ENCODE measurements at places on chromosomes 1 and 21. TPM values are rescaled to one million over a fixed set of nuclear protein-coding genes. Genes with fewer than 3 reads are reported as not detected.
A peak's percentile ranks its signal among the peaks of the same experiment; 100 is the strongest.

GRCh38 chr1:153779781-153780541, 4.8 kb downstream of the SLC27A3 start:
- DNase-seq, result no peak

GRCh38 chr21:44013380-44014088, 1.4 kb downstream of the TRAPPC10 start:
- no peak for DNase-seq

Gene EFCAB7
- 13.5 TPM for total RNA-seq

DNA sequence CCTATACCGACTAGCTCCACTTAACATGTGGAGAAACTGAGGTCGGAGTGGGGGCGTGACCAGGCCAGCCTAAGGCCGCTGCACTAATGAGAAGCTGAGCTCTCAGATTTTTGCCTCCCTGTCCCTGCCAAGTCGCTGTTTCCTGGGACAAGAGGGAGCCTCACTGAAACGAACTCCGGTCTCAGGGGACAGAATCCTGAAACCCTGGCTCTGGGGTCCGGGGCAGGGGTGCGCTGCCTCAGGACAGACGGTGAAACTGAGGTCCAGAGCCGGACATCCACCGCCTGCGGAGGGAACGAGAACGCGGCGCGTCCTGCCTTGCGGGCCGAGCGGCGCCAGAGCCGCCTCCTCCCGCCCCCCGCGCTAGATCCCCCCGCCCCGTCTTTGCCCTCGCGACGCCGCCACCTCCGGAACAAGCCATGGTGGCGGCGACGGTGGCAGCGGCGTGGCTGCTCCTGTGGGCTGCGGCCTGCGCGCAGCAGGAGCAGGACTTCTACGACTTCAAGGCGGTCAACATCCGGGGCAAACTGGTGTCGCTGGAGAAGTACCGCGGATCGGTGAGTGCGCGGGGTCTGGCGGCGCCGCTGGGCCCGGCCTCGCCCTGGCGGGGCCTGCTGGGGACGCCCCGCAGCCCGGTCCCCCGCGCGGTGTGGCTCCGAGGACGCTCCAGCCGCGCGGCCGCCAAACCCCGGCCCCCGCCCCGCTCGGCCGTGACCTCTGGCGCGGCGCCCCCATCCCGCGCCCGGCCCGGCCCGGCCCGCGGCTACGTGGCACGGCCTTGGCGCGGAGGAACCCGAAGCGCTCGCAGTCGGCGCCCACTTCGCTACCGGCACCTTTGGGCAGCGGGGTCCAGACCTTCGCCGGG, at the start of gene GPX7:
Gene GPX7, plus strand, starts transcription at position 381 of the 865 bp plus-strand sequence. Its CDS starts 39 bp downstream, at position 420.
- DNase-seq, result peak; percentile 12

- no peak for DNase-seq
Observed at GRCh38 chr1:204110894-204111633, 38.1 kb downstream of the SOX13 start.

GRCh38 chr21:45794027-45794426, 150.5 kb downstream of the PCBP3 start:
- DNase-seq, result no peak

DNA sequence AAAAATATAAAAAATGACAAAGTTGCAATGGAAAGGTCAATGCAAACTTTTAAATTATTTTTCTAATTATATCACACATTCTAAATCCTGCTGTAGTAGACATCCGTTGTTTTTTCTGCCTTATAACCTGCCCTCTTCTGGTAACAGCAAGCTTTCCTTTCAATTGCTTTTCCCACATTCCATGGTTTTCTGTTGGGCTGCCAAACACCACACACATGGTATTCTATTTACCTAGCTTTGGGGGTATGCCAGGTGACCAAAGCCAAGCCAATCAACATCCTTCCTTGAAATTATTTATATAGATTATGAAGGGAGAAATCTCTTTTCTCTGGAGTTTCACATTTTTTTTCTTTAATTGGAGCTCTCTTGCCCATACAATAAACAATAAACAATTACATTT, 3.4 kb upstream of the LAMC1 start:
- DNase-seq, result peak; percentile 16

- no peak for DNase-seq
Observed at GRCh38 chr1:230843503-230844309, 24.6 kb downstream of the C1orf198 start.

GRCh38 chr1:232901255-232901654, 49.2 kb upstream of the NTPCR start:
- DNase-seq, result no peak

DNA sequence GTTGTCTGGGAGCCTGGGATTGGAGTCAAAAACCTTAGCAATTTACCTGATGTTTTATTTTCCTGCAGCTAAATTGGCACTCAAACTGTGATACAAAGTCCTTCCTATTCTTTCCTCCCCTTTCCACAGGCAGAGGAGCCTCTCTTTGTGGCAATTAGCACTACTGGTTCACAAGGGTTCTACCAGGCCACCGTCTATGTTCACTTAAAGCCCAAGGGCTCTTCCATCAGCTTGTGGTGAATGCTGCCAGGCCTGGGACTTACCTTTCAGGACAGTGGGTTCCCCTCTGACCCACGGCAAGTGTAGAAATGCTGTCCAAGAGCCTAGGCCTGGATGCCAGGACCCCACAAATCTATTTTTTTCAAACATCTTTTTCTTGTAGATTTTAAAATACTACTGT, 251.9 kb upstream of the B3GALT2 start:
- no peak for DNase-seq

Gene TRABD2B
- 1.5 TPM for total RNA-seq

- no peak for DNase-seq
Observed at GRCh38 chr1:9014475-9015375, 11.5 kb downstream of the SLC2A7 start.

- DNase-seq, result peak; percentile 42
Observed at GRCh38 chr1:53681977-53682685, 56.8 kb downstream of the GLIS1 start.

DNA sequence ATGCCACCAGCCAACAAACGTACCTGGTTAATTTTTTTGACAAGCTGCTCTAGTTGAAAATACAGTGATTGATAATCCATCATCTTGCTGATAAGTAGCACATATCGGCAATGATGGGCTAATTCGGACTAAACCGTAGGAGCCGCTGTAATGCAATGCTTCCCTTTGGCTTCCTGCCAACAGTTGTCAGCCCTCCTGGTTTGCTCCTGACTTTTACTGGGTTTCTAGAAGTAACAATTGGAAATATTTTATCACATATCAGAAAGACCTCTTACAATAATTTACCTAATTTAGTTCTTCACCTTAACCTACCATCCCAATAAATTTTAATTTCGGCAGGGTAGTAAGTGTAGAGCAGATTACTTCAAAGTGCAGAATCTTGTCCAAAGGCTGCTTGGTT, 148.5 kb downstream of the DHRS3 start:
- no peak for DNase-seq

GRCh38 chr1:80892539-80892938, 908.2 kb upstream of the ADGRL2 start:
- DNase-seq, result peak; percentile 32

- no peak for DNase-seq
Observed at GRCh38 chr1:180505732-180506335, 3.5 kb upstream of the ACBD6 start.

DNA sequence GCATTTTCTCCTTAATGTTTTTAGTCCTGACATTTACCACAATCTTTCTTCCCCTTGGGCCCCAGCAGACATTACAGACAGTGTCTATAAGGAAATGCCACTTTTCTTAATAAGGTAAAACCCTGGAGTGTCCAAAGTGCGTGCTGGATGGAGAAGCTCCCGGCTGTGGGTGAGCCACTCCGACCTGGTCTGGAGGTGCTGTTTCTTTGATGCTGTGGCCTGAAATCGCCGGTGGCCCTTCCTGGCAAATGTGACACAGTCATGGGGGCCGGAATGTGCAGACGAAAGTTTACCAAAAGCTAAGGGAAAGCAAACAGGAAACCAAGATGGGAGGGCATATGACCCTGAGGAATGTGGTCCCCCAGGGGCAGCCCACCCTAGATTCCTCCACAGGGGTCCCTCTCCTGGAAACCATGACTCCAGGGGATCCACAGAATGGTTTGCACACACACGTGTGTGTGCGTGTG, 77.9 kb downstream of the FHAD1 start:
- DNase-seq, result no peak

Gene ORC1
- total RNA-seq, result 3.3 TPM

DNA sequence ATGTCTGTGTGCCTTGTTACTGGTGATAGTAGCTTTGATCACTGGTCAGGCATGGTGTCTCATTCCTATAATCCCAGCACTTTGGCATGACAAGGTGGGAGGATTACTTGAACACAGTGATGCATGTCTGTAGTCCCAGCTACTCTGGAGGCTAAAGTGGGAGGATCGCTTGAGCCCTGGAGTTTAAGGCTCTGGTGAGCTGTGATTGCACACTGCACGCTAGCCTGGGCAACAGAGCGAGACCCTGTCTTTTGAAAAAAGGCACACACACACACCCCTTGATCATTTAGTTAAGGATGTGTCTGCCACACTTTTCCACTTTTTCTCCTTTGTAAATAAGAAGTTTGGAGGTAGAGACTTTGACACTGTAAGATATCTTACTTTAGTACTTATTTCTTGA, 15.1 kb downstream of the MIGA1 start:
- no peak for DNase-seq

Gene RAP1GAP
- total RNA-seq, result 3.9 TPM

Gene PKP1
- total RNA-seq, result 151 TPM
